Stimulated activated CD4-positive, alpha-beta T cell treated with anti-CD3 and anti-CD28 coated beads, Interleukin-12 subunit alpha, Interleukin-12 subunit beta, amount 100 ng/mL, for 48 hours (primary cell): ENCODE measurements at places on chromosomes 1 and 21.
A peak's percentile ranks its signal among the peaks of the same experiment; 100 is the strongest.

GRCh38 chr1:66399888-66400529 is 133.9 kb upstream of the SGIP1 start:
- DNase-seq = no peak

- no peak for DNase-seq
These were observed 79.7 kb upstream of the GADD45A start for GRCh38 chr1:67605209-67605780.

DNA sequence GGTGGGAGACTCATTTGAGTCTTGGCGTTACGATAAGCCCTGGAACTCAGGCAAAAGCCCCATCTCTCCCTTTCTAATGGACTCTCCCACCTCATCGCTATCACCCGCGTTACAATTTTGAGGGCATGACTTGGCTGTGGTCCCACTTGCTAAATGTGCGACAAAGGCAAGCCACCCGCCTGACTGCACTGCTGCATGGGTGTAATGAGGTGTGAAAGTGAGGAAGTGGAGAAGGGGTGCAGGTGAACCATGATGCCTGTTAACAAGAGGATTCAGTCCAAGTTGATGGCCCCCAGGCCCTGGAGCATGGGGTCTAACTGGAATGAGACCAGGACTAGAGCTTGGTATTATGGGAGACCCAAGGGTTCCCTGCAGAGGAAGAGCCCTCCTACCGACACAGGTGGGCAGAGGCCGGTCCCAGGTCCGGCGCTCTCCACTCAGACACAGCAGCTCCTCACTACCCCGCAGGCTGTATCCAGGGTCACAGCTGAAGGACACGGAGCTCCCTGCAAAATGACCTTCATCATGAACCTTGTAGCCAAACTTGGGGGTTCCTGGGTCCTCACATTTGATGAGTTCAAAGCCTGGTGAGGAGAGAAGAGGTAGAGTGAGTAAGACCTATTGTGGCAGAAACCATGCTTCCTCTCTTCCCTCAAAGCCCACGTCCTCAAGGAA is 165.4 kb upstream of the HMGB4 start:
- DNase-seq = no peak

GRCh38 chr1:104629589-104629988 is 879.9 kb downstream of the AMY1C start:
- DNase-seq = no peak

- DNase-seq = no peak
These were observed 7.8 kb upstream of the MUTYH start for GRCh38 chr1:45348020-45348419.

DNA sequence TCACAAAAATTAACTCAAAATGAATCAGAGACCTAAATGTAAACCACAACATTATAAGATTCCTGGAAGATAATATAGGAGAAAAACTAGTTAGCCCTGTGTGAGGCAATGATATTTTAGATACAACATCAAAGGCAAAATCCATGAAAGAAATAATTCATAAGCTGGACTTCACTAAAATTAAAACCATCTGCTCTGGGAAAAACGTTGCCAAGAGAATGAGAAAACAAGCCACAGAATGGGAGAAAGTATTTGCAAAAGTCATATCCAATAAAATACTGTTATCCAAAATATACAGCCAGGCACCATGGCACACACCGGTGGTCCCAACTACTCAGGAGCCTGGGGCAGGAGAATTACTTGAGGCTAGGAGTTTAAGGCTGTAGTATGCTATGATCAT is 70.3 kb downstream of the SYF2 start:
- DNase-seq = no peak

GRCh38 chr1:67020765-67021164 is 33.2 kb downstream of the SLC35D1 start:
- no peak for DNase-seq

- no peak for DNase-seq
These were observed 41.1 kb downstream of the ERO1B start for GRCh38 chr1:236240675-236241074.

DNA sequence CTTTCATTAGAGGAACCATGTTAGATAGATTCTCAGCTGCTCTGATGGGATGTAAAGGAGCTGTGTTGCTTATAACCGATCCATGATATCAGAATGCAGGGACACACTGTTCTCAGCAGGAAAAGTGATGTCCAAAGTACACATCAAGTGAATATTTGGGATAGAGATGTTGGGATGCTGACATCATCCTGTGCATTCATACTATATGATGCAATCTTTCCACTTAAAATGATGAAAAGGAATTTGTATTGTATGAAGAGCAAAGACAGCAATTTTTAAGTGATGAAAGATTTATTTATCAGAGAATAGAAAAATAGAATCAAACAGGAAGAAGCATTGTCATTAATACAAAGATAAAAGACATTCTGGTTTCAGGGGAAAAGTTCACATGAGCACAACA is 110.1 kb downstream of the ERG start:
- no peak for DNase-seq

- DNase-seq = no peak
These were observed 156.4 kb downstream of the PATJ start for GRCh38 chr1:61898658-61899057.

DNA sequence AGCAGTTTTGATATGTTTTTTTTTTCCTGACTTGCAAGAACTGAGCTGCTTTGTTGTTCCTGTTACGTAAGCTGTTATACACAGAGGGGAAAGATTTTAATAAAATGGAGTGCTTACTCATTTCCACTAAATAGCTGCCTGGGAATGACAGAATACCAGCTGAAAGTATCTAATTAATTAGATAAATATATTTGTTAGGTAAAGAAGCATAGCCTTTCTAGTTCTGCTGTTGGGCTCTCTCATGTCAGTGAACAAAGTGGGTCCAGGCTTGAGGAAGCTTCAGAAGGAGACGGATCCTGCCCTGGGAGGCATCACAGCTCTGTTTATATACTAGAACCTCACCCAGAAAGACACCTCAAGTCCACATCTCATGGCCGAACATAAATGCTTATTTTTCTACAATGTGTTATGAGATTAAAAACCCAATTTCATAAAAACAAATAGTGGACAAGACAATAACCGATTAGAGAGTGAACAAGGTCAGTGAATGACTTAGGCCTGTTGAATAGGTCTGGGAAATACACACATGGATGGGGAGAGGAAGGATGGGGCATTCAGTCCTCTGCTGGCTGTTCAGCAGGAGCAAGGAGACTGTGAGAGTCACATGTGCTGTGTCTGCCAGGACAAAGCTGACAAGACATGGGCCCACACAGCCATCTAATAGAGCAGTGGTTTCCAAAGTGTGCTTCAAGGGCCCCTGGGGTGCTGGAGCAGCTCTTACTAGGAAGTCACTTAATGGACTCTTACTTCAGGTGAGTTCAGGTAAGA is 20.6 kb downstream of the TRAF5 start:
- no peak for DNase-seq

- no peak for DNase-seq
These were observed 237.3 kb downstream of the FOXD2 start for GRCh38 chr1:47675047-47675675.

GRCh38 chr1:192538407-192539296 is 36.9 kb upstream of the RGS1 start:
- DNase-seq = no peak

- DNase-seq = no peak
These were observed 5.9 kb downstream of the SMG7 start for GRCh38 chr1:183477986-183478781.

GRCh38 chr1:24085546-24085945 is 26.4 kb downstream of the MYOM3 start:
- no peak for DNase-seq

DNA sequence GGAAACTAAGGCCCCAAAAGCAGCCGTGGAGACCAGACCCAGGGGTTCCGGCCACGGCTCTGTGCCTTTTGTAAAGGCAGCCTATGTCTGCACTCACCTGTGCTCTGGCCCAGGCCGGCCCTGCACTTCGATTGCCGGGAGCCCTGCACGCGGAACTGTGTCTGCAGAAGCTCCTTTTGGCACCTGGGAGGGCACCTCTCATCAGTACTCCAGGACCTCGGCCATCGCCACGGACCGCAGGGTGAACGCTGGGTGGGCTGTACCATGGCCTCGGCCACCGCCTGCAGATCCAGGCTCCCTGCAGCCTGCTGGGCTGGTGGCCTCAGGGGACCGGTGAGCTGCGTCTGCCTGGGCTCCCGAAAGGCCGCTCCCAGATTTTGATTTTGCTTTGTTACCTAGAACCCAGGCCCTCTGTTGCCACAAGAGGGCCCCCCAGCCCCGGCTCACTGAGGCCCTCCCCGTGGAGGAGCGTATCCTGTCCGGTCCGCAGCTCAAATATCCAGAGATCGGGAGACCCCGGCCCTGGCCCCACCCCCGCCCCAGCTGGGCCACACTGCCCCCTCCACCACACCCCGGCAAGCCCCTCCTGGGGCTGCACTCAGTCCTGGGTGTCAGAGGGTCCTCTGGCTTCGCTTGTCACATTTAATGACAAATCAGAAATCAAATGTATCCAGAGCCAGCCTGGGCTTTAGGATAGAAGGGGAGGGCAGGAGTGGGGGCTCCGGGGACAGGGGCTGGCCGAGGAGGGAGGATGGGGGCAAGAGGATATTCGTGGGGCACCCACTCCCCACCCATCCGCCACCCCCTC is 60.2 kb upstream of the PDE9A start:
- DNase-seq = peak; percentile 41

DNA sequence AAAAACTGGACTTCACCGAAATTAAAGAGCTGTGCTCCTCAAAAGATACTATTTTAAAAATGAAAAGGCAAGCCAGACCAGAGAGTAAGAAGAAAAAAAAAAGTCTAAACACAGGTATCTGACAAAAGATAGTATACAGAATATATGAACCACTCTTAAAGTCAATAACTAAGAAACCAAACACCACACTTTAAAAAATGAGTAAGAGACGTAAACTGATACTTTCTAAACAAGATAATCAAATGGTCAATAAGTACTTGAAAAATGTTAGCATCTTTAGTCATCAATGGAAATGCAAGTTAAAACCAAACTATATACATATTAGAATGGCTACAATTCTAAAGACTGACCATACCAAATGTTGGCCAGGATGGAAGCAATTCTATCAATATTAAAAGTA is 77.6 kb downstream of the EVI5 start:
- no peak for DNase-seq
